ENCODE measurements at places on chromosomes 7 and 10.

GRCh38 chr10:119341459-119342301 lies 134.3 kb downstream of the GRK5 start:
- DNase-seq, result no peak

- DNase-seq, result peak; percentile 96
Observed at GRCh38 chr10:31707093-31708039, 221.3 kb downstream of the ARHGAP12 start.

DNA sequence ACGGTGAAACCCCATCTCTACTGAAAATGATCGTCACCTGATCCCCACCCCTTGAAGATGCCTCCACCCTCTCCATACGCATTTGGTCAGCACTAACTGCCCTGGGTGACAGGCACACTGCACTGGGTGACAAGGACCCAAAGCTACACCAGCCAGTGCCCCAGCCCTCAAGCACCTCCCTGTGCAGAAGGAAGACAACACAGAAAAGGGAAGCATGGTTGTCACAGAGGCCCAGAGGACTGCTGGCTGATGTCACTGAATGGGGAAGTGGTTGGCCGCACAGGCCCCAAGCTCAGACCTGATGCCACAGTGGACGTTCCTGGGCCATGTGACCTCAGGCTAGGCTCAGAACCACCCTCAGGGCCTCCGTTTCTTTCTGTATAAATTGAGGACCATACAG lies 4.2 kb upstream of the PILRA start:
- DNase-seq, result peak; percentile 98

DNA sequence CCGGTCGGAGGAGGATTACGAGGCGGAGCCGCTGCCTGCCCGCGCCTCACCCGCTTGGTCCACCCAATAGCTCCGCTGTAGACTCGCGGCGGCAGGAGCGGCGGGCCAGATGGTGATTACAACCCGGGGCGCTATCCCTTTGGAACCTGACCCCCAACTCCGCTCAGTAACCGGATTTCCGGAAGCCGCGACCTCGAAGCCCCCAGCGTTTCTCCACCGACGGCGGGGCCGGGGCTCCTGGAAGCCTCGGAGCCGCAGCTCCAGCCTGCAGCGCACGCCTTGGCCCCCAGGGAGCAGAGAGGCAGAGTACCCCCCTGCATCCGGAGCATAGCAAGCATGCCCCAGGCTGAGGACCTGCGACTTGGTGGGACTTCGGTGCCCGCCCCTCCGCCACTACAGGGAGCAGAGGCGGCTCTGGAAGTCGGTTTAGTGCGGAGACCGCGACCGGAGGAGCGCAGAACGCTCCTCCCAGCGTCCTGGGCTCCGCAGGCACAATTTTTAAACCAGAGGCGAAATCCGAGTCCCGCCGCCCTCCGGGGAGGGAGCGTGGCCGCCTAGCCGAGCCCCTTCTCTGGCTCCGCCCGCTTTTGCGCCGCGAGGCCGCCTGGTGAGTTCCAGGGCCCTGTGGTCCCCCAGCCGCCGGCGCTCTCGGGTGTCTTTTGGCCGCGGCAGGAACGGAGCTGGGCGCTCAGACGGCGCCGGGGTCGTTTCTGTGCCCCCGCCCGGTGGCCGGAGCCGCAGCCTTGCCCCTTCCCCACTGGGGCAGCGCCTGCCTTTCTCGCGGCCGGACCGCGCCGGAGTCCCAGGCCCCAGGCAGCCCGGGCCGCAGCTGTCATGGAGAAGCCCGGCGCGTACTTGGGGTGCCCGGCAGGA lies 28.2 kb upstream of the BMS1 start:
- DNase-seq, result peak; percentile 38

GRCh38 chr10:97550336-97551149 lies 22.0 kb upstream of the ANKRD2 start:
- no peak for DNase-seq

DNA sequence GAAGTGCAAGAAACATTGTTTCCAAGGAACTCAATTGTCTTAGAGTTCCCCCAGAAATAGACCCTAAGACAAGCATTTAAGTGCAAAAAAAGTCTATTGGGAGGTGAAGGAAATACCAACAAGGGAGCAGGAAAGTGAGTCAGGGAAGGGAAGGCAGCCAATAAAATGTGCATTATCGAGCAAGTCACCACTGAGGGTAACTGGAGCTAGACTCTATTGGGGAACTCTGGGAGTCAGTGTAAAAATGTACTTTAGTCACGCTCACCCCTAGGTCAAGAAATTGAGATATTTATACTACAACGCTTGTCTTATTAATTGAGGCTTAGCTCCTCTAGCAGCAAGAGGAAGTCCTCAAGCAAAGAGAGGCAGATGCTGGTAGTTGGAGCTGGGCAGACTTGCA lies 137.7 kb downstream of the RTKN2 start:
- DNase-seq, result peak; percentile 15

DNA sequence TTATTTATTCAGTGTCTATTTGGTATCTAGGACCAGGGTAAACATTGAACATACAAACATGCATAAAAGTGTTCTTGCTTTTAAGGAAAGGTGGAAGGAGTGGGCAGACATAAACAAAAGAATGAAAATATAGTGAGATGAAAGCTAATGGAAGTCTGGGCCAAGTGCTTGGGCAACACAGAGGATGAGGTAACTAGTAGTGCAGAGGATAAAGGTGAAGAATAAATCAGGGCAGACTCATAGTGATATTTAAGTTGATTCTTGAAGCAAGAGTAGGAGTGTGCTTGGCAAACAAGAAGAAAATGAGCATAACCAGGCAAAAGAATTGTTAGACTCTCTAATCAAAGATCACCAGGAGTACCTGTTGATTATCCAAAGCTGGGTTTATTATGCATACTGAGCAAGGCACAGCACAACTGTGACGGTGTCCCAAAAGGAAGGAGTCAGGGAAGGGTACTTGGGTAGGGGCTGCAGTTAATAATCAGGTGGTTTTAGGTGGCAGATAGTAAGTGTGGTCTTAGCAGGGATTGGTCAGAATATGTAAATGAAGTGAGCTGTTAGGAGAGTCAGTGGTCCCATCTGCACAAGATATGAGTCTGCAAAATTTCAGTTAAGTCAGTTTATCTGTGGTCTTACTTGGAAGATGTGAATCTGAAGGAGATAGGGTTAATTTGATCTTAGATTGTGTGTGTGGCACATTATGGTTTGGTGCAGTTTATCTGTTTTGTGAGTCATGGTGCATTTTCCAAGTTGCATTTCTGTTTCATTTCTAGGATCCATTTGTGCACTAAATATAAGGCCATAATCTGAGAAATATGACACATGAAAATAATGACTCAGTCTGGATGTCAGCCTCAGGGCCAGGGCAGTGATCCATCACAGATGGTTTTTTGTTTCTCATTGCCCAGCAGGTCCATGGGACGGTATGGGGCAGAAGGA lies 30.6 kb upstream of the TAX1BP1 start:
- DNase-seq, result no peak

GRCh38 chr7:82319674-82320118 lies 123.9 kb downstream of the CACNA2D1 start:
- DNase-seq, result no peak

DNA sequence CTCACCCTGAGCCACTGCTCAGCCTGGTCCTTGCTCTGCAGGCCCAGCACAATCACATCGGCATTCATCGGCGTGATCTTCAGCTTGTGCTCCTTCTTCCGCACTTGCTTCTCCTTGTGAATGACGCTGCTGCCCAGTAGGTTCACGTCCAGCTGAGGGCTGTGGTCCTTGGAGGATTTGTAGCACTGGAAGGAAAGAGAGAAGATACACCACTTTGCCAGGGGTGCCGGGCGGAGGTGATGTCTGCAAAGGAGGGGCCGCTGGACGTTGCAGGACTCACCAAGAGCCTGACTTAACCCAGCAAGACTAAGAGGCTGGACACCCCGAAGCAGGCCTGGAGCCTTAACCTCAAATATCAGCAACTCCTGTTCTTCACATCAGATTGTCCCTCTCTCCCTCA lies 74.8 kb downstream of the VWA2 start:
- no peak for DNase-seq

DNA sequence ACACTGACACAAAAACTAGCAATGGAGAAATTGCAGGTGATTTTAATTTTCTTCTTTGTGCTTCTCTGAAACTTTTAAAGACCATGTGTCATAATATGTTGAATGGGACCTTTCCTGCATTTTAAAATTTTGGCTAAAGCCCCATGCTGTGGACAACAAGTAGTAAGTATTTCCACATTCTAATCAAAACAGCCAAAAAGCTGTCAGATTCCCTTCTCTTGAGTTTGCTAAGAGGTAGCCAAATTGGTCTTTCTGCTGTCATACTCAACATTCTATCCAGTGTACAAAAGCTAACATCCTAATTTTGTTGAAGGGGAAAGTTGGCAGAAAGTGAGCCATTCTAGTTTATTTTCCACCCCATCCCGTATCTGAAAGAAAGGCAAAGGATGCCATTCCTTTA lies 447.6 kb downstream of the TFEC start:
- DNase-seq, result no peak

DNA sequence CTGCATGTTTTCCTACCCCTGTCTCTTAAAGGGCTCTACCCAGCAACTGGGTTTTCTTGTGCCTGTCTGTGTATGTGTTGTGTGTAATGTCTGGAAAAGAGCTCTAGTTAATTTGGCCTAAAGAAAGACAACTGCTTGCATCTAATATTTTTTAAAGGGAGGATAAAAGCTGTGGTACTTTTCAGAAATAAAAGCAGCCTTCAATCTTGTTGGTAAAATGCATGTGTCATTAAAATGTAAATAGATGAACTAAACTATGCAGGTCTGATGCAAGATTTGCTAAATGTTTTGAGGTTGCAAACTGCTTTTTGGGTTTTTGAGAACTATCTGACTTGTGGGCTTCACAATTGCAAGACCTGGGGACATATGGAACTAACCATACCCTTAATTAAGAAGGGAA lies 445.3 kb downstream of the HTR7 start:
- DNase-seq, result no peak

DNA sequence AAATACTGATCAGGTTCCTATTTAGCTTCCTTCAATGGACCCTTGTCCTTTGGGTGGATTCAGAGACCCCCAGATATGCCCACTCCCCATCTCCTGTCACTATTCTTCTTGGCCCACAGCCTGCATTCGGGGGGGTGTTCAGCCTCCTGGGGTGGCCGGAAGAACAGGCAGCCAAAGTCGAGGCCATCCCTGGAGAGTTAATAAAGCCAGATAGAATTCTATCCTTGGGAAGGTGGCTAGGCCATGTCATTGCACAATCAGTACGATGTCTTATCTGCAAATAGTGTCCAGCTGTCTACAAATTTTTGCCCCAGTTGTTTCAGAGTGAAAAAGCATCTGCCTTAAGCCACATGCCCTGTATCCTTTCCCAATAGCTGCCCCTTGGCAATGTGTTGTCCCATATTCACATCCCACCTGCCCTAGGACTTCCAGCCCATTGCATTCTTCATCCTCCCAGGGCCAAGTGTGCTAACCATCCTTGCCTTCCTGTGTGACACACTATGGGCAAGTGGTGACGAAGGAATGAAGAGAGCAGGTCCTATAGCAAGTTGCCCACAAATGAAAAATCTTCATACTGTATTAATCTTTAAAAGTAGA lies 9.9 kb upstream of the FAM107B start:
- no peak for DNase-seq

DNA sequence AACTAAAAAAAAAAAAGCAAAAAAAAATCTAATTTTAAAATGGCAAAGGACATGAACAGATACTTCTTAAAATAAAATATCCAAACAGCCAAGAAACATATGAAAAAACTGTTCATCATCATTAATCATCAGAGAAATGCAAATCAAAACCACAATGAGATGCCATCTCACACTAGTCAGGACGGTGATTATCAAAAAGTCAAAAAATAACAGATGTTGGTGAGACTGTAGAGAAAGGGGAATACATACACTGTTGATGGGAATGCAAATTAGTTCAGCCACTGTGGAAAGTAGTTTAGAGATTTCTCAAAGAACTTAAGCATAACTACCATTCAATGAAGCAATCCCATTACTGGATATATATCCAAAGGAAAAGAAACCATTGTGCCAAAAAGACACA lies 30.2 kb downstream of the COBL start:
- DNase-seq, result no peak

DNA sequence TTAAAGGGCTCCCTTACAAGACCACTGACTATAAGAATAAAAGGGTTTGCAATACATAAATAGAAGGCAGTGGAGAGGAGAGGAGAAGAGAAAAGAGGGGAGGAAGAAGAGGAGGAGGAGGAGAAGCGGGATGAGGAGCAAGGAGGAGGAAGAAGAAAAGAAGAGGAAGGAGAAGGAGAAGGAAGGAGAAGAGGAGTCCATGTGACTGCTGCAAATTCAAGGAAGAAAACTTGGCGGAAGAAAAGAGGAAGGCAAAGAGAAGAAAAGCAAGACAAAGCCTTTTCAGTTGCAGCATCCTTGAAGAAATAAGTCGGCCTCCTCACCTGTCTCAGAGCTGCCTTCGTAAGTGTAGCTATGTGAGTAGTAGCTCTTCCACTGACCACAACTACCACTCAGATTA lies 22.6 kb downstream of the ASAH2 start:
- DNase-seq, result no peak

- DNase-seq, result no peak
Observed at GRCh38 chr10:22805304-22805703, 90.9 kb upstream of the PIP4K2A start.

Measured in Kasumi-1 (cell line).